Chondrocyte (in vitro differentiated cells): ENCODE measurements at places on chromosomes 3 and 15. TPM values are rescaled to one million over a fixed set of nuclear protein-coding genes. Genes with fewer than 3 reads are reported as not detected.

Gene CNBP
- 130 to 158 TPM (median 138 TPM) in 3 replicates for total RNA-seq

Gene CEP152
- total RNA-seq = 3.6 to 12.6 TPM (median 4.4 TPM) in 3 replicates

- no peak for DNase-seq
These were observed 83.4 kb downstream of the MESD start for GRCh38 chr15:80906159-80906766.

- DNase-seq = no peak
These were observed 19.0 kb downstream of the ARNT2 start for GRCh38 chr15:80423215-80423614.

DNA sequence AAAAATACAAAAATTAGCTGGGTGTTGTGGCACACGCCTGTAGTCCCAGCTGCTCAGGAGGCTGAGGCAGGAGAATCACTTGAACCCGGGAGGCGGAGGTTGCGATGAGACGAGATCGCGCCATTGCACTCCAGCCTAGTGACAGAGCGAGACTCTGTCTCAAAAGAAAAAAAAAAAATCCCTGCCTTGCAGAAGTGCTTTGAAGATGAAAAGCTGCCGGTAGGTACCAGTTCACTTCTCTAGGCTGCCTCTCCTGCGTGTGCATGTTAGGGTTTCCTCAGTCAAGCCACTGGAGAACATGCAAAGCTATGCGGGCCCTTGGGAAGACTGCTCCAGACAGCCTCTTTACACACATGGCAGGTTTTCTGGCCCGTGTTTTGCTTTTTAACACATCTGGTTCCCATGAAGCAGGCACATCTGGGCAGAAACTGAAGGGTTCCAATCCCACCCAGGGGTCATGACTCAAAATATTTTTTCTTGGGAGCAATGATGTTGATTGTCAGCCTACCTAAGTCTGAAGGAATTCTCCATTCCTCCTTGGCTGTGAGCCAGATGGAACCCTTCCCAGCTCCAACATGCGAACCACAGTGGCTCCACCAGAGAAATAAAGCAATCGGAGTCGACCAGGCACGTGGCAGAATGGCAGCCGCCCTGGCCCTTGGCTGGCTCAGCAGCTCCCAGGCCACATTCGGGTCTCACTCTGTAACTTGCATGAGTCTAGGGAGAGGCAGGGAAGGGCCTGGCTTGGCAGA lies 29.6 kb downstream of the MGLL start:
- DNase-seq = no peak

GRCh38 chr3:16849795-16850194 lies 35.0 kb upstream of the PLCL2 start:
- no peak for DNase-seq
